ENCODE measurements at places on chromosomes 3 and 15.

GRCh38 chr15:69323893-69324430 lies 25.2 kb downstream of the PAQR5 start:
- no peak for DNase-seq

GRCh38 chr15:85494048-85494777 lies 113.8 kb downstream of the AKAP13 start:
- no peak for DNase-seq

DNA sequence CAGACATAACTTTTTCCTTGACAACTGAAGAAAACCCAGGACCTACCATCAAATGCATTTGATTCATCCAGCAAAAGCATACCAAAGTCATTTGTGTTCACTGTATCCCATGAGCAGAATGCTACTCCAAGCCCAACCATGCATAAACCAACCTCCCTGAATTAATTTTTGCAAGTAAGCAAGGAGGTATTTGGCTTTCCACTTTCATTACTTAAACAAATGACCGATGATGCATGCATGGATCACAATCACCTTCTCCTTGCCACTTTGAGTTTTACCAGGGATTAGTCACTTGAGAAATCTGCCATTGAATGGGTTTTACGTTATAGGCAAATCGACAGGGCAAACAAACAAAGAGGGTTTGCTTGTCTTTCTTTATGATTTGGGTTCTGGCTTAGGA lies 214.8 kb downstream of the FMN1 start:
- DNase-seq = no peak

DNA sequence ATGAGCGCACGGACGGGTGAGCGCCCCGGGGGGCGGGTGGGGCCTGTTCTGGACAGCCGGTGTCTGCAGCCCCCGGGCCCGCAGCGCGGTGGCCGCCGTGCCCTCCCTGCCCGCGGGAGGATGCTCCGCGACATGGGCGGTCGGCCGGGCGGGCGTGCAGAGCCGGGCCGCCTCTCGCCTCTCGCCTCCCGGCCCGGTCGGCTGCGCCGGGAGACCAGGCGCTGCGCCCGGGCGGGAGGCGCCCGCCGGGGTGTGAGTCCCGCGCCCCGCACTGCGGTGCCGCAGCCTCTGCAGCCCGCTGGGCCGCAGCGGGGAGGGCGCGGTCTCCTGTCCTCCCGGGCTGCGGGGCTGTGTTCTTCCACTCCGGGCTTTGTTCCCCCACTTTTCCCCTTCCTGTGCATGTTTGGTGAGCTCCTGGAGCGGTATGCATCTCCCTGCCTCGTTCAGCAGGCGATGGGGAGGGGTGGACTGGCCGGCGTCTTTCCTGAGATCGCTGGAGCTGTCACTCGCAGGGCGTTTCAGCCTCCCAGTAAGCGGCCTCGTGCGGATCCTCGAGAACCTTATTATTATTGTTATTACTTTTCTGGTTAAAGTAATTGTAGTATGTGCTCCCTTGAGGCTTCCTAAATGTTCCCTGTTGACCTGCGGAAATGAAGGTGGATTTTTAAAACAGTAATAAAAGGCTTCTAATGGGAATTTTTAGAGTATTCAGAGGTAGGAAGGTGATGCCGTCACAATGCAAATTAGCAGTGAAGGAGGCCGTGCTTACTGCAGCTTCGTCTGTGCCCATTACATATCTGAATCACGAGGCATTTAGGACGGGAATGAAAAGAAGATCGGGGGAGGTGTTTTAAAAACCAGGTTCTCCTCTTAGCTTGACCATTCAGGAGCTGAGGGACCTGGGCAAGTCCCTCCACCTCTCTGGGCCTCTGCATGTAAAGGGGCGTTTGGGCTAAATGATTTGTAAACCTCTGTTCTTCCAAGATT lies 593 bp downstream of the TMOD2 start:
- no peak for DNase-seq

DNA sequence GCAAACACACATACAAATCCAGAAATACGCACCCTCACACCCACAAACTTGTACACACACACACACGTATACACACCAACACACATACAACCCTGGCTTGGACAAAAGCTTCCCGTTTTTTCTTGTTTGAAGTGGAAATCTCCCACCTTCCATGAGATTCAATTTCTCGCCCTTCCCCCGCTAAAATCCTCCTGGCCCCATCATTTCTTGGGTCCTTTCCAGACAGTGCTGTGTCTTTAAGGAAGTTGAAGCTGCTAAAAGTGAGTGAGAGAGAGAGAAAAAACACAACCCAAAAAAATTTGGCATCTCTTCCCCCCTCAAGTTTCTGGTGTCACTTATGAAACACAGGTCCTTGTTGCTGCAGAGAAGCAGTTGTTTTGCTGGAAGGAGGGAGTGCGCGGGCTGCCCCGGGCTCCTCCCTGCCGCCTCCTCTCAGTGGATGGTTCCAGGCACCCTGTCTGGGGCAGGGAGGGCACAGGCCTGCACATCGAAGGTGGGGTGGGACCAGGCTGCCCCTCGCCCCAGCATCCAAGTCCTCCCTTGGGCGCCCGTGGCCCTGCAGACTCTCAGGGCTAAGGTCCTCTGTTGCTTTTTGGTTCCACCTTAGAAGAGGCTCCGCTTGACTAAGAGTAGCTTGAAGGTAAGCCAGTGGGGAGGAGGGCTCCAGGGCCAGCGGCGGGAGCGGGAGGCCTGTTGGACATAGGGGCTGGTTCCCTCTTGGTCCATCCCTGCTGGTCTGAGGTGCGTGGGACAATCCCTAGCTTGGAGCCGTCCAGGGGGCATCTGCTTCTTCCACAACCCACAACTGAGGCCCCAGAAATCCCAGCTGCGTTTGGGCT lies at the start of gene ISLR:
Gene ISLR, plus strand, starts transcription at position 331 of the 839 bp plus-strand sequence. CDS start 1,149 bp downstream, outside the sequence.
- no peak for DNase-seq

DNA sequence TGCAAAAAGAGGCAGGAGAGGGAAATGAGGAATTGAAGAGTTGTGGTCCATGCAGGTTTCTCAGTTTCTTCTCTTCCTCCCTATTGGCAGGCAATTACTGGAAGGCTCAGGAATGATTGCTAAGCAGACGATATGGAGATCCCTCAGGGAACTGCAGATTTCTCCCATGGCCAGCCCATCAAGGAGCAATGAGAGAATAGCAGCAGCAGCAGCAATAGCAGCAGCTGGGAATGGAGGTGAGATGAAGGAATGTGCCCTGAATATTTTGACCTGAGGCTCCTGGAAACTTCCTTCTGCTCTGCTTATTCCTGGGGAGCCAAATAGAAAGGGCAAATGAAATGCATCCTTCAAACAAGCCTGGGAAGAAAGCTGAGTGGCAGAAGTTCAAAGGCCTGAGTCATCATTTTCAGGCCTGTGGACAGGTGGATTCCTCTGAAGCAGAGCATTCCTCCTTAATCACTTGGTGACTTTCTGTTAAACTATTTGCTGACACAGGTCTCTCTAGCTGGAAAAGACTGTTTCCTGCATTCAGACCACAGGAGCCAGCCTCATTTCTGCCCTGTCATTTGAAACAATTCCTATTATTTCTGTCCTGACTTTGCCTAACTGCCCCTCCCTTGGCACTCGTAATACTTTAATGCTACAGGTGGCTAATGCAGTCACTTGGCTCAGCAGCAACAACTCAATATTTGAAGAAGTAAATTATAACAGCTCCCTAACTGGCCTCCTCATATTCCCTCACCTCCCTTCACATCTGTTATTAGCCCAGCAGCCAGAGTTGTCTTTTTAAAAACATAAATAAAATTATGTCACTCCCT lies 146.9 kb upstream of the GADL1 start:
- peak; percentile 25 for DNase-seq

DNA sequence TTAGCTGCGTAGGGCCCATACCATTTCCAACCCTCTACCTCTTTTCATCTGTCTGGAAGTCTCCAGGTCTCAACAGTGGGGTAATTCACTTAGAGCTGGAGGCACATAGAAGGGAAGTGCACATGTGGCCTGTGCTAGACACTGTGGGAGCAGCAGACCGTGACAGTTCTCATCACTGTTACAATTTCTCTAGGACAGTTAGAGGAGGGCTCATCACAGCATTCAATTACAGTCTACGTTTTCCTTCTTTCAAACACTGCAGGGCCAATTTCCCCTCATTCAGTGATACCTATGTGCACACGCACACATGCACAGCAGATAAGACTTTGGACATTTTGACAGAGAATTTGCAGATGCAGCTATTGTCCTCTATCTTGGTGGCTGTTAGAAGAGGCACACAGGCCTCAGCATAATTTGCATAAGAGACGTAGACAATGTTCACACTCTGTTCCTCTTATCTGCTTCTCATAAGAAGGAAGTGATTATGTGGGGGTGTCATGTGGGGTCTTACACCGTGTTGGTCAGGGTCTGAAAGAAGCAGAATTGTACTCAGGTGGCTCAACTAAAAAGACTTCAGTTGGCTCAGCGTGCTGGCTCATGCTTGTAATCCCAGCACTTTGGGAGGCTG lies 12.6 kb upstream of the HRG start:
- DNase-seq = no peak

- no peak for DNase-seq
Observed at GRCh38 chr15:60235951-60236710, 161.7 kb downstream of the ANXA2 start.

Measured in HepG2 (cell line).